NCI-H524 (cell line): ENCODE measurements at places on chromosomes 2 and 18.

- no peak for DNase-seq
Measured at GRCh38 chr18:76985156-76985950, 147.2 kb downstream of the MBP start.

- peak; percentile 4 for DNase-seq
Measured at GRCh38 chr2:128664499-128664971, 345.9 kb upstream of the HS6ST1 start.

GRCh38 chr2:44635725-44636124 lies 274.0 kb downstream of the CAMKMT start:
- no peak for DNase-seq

DNA sequence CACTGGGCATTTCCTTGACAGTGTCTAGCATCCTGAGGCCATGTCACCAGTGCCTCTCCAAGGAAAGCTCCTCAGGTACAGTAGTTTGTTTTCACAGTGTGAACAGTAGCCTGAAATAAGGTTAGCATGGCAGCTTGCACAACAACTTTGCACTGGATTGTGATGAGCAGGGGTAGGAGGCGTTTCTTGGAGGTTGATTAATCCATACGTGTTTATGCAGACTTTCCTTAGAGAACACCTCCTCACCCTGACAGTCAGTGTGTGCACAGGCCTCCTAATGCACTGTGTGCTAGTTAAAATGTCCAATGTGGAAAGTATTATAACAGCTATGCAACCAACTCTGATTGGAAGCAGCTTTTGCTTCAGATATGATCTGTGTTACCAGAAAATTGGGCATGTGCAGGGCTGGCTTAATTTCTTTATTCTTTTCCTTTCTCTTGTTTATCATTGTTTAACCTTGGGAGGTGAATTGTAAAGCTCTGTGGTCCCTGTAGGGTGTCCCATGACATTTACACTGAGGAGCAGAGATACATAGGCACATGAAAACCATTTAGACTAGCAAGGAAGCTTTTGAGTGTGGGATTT lies 77.2 kb upstream of the LDAH start:
- no peak for DNase-seq
